ENCODE measurements at places on chromosomes 7 and 10. TPM values are rescaled to one million over a fixed set of nuclear protein-coding genes. Genes with fewer than 3 reads are reported as not detected.

DNA sequence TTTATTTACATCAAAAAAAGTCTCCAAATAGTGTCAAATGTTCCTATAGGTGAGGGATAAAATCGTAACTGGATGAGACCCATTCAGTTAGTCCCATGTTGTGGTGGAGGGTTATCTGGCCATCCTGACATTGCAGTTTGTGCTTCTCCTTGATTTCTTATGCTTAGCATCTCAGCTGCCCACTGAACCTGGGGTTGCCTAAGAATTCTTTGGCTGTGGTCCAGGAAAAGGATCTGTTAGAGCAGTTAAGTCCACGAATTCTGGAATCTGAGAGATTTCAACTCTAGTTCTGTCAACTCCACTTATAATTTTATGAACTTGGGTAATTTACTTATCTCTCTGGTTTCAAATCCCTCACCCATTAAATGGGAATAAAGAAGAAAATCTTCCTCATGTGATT lies 1673.4 kb downstream of the REEP3 start:
- DNase-seq, result no peak

DNA sequence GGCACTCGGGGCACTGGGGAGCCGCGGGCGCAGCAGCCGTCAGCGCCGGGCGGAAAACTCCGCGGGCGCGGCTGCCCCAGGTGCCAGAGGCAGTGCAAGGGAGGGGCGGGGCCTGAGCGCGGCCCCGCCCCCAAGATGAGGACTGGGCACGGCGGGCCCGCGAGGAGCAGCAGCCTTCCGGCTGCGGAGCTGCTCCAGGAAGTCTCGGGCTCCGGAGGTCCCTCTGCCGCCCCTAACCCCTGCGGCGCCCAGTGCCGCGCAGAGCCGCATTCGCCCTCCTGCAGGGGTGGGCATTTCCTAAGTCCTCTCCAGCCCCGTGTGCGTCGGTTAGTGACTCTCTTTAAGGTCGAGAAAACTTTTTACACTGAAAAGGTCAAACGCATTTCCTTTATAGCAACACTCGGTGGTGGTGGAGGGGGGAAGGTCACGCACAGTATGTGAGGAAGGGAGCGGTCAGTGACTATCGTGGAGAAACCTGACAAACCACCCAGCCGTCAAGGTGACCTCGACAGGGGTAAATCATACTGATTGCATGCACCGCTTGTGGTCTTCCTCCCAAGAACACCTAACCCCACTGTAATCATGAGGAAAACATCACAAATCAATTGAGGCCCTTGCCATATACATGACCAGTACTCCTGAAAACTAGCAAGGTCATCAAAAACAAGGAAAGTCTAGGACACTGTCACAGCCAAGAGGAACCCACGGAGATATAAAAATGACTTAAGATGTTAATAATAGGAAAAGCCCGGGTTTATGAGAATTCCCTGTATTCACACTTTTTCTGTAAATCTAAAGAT lies at the start of gene ANXA11:
Gene ANXA11, minus strand, starts transcription at position 61 of the 800 bp plus-strand sequence. CDS start 32,676 bp downstream, outside the sequence.
- peak; percentile 88 for DNase-seq

- DNase-seq, result no peak
Observed at GRCh38 chr7:5743803-5744202, 37.7 kb downstream of the RNF216 start.

DNA sequence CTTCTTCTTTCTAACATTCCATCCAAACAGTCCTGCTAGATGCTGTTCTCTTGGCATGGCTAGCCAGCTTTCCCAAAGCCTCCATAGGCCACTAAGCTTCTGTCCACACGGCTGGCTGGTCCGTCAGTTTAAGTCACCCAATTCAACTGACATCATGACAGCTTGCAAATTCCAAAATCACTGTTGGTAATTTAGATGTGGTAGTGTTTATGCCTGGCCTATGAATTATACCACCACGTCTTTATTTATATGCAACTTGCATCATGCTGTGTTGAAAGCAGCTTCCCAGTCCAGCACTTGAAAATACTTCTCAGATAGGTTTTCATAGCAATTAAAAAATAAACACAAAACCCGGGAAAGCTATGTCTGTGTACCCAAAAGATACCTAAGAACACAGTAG lies 2.2 kb upstream of the VIM start:
- no peak for DNase-seq

- DNase-seq, result no peak
Observed at GRCh38 chr10:104049504-104050250, 36.0 kb downstream of the COL17A1 start.

ADGRA1 gene
- not detected for total RNA-seq

DNA sequence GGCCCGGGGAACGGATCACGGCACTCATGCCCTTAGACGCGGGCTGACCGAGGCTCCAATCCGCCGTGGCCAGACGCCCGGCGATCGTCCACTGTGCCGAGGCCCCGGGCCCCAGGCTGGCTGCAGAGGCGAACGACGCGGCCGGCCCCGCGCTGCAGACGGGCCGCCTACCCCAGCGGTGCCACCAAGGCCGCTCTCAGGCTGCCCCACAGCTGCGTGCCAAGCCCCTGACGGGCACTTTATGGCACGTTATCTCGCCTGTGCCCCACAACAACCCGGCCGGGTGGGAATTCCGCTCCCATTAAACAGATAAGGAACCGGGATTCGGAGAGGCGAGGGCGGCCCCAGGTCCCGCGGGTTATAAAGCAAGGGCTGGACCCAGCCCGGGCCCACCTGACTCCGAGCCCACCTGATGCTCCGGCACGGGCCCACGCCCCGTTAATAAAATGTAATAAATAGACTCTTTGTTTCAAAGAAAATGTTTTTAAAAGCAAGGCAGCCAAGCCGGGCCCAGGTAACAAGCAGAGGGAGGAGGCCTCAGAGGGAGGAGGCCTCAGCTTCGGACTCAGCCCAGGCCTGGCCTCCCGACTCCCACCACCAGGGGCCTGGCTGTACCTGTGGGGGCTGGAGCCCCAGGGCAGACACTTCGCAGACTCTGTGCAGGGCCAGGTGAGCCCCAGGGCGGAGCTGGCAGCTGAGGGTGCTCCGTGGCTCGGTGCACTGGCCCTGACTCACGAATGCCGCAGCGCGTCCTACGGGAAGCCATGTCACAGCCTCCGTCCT lies 79.7 kb downstream of the FOXL3 start:
- no peak for DNase-seq

Measured in activated CD4-positive, alpha-beta memory T cell treated with anti-CD3 and anti-CD28 coated beads, Interleukin-2, amount 10 ng/mL, durations not matched to agents 7 days and 5 days (primary cell).